Activated CD4-positive, CD25-positive, alpha-beta regulatory T cell treated with anti-CD3 and anti-CD28 coated beads, Interleukin-2, amount 50 U/mL, for 72 hours (primary cell): ENCODE measurements at places on chromosomes 11 and 22.

DNA sequence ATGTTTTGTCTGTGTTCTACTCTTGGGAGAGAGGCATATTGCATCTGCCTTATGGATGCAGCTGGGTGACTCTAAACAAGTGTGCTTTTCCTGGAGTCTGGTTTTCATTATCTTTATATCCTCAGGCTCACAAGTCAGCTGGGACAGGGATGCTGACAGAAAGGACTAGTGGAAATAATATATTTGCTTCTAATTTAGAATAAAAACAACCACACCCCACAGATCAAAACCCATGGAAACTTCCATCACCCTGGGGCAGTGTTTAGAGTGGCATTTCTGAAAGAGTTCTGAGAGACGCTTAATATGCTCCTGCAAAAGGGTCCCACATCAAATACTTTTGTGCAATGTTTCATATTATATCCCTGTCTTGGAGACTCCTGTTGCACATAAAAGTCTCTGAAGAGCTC lies 20.8 kb downstream of the KCNE3 start:
- DNase-seq, result no peak

DNA sequence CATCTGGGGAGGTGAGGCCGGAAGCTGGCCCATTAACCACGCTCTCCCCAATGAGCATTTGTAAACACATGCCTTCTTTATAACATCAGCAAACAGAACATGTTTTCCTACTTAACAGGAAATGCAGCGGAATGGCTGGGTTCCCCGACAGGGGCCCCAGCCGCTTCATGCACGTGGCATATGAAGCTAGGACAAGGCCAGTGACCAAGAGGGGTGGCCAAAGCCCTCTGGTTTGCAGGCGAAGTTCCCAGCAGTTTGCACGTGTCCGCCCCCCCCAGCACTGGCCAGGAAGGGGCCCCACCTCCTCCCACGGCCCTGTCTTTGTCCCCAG lies 38.7 kb upstream of the LINC01488 start:
- DNase-seq, result no peak

DNA sequence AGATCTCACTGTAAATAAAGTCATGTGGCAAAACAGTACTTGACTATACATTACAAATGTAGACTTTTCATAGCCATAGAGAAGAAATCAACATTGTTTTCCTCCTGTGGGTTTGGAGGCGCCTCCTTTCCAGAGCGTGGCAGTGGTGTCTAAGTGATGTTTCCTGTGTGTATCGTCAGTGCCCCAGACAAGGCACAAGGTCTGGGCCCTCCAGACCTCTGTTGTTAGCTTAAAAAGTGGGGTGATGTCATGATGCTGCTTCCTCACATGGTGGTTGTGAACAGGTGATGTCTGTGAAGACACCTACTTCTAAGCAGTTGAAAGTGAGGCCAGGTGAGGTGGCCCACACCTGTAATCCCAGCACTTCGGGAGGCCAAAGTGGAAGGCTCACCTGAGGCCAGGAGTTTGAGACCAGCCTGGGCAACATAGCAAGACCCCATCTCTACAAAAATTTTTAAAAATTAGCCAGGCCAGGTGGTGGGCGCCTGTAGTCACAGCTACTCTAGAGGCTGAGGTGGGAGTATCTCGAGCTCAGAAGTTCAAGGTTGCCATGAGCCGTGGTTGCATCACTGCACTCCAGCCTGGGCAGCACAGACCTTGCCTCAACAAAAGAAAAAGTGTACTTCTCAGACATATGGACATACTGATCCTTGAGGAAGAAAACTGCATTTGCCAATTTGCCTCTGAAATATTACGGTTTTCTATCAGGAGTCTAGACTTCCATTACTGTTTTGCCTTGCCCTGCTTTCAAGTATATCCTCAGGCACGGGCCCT lies 15.7 kb downstream of the NUP50 start:
- no peak for DNase-seq

DNA sequence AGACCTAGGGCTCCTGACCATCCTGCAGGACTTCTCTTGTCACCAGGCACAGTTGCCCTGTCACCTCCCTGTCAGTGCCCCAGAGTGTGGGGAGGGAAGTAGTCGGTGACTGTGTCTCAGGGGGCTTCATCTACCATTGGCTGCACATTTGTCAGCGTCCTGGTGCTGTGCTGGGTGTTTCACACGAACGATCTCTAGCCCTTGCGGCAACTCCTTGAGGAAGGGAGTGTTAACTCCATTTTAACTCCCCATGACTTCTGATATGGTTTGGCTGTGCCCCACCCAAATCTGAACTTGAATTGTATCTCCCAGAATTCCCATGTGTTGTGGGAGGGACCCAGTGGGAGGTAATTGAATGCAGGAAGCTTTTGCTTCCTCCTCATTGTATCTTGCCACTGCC lies 7.1 kb downstream of the TSKU start:
- no peak for DNase-seq

GRCh38 chr11:90219438-90219837 lies 3.4 kb downstream of the CHORDC1 start:
- no peak for DNase-seq

- DNase-seq, result no peak
These were observed 347.8 kb upstream of the PLET1 start for GRCh38 chr11:112608509-112608908.

GRCh38 chr11:34313099-34313517 lies 44.7 kb downstream of the ABTB2 start:
- DNase-seq, result no peak

GRCh38 chr11:9377036-9377435 lies 7.4 kb upstream of the IPO7 start:
- no peak for DNase-seq

- DNase-seq, result no peak
These were observed 12.0 kb upstream of the LAYN start for GRCh38 chr11:111528557-111528956.

DNA sequence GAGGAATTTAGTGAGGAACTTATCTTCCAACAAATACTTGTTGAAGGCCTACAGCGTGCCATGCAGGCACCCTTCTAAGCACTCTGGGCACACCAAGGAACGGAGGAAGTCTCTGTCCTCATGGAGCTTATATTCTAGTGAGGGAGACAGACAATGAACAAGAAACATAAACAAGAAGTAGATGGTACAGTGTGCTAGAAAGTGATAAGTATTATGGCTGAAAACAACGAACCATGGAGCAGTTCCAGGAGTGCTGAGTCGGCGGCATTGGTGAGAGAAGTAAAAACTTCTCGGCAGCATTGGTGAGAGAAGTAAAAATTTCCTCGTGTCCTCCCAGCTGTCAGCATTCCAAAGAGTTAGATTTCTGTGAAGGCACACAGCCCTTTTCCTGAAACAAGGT lies 53.2 kb downstream of the FAM76B start:
- DNase-seq, result no peak

DNA sequence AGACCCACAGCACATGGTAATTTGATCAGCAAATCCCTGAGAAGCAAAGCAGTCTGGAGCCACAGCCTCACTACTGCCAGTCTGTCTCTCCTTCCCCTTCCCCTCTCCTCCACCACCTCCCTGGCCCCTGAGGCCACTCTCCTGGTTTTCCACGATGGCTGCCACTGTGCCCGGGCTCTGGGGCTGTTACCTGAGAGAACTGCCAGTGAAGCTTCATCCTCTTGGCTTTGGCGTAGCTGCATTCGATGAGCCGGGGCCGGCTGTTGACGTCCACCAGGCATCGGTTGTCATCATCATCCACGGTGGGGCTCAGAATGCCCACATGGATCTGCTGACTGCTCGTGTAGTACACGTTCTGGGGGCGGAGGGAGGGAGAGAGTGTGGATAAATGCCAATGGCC lies 60.2 kb downstream of the CSNK2A3 start:
- DNase-seq, result no peak

GRCh38 chr11:27281740-27282590 lies 81.0 kb downstream of the CCDC34 start:
- DNase-seq, result no peak

- no peak for DNase-seq
These were observed 87.0 kb upstream of the THY1 start for GRCh38 chr11:119509969-119510401.

DNA sequence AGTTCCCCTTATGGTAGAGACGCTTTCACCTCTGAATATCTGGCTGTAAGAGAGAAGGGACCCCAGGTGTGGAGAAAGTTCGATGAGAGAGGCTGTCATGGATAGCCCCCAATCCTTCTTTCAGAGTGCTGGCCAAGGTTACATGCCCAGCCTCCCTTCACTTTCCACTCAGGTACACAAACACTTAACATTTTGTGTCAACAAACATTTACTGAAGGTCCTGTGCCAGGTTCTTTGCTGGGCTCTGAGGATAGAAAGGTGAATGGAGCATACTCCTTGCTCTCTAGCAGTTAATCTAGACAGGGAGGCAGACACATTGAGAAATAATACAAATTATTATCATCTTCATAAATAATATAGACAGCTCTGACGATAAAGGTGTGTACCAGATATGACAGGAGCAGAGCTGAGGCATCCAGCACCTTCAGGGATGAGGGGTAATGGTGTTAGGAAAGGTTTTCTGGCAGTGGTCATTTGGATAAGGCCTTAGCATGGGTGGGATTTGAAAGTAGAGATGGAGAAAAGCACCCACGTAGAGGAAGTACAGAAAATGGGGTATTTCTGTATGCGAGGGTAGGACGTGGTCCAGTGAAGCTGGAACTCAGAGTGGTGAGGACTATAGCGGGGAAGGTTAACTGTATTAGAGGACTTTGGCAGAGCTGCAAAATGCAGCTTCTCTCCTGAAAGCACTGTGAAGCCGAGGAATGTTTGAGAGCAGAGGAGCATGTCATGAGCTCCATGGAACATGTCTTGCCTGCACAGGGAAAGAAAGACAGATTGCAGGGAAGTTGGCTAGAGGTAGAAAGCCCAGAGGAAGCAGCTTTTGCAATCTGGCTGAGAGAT lies 19.6 kb downstream of the PPFIBP2 start:
- DNase-seq, result no peak

DNA sequence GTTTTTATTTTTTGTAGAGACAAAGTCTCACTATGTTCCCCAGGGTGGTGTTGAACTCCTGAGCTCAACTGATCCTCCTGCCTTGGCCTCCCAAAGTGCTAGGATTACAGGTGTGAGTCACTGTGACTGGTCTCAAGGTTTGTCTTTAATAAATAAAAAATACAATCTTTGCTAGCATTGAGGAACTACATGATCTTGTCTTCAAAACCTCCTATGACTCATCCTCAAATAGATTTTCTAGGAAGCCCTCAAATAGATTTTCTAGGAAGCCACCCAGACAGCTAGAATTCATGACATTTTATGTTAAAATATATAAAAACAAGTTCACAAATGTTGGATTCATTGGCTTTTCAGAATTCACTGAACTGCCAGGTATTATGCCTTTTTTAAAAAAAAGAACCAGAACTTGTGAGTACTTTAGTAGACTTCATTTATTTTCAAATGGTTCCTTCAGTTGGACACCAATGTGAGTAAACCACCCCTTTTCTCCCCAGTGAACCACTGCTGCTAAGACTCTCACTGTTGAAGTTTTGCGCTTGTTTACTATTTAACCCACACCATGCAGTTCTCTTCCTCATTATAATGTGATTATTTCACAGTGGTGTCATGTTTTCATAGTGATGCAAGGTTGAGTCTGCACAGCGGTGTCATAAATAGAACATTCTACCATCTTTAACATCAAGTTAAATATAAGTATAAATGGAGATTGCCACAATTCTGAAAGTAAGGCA lies 303.9 kb downstream of the CASP12 start:
- no peak for DNase-seq

GRCh38 chr22:40107851-40108378 lies 69.8 kb upstream of the TNRC6B start:
- no peak for DNase-seq

GRCh38 chr11:31340903-31341572 lies 28.5 kb downstream of the DCDC1 start:
- DNase-seq, result no peak

DNA sequence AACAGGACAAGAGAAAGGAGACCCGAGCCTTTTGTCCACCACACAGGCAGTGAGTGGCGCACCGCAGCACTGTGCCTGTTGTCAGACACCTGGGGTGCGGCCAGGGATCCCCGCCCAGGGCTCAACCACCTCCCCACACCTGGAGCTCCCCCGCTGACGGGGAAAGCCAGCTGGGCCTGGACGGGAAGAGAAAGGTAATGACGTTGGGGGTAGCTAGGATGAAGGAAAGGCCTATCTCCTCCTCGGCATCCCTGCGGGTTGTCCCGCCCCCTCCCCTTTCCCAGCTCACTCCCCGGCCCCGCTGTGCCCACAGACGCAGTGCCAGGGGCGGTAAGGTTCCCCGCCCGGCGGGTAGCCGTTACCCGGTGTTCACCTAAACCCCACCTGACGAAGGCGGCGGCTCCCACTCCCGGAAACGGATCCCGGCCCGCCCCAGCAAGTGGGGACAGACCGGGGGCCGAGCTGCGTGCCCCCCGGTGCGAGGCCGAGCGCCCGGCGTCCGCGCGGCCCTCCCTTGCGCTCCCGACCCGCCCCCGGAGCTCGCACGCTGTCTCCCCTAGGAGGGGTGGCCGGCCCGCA lies 495 bp downstream of the HYOU1 start:
- peak; percentile 40 for DNase-seq
